Ascending aorta (tissue), 2 donors: ENCODE measurements at places on chromosomes 1 and 21.

- no peak for DNase-seq
These were observed 187.8 kb upstream of the KCND3 start for GRCh38 chr1:112177314-112177713.

DNA sequence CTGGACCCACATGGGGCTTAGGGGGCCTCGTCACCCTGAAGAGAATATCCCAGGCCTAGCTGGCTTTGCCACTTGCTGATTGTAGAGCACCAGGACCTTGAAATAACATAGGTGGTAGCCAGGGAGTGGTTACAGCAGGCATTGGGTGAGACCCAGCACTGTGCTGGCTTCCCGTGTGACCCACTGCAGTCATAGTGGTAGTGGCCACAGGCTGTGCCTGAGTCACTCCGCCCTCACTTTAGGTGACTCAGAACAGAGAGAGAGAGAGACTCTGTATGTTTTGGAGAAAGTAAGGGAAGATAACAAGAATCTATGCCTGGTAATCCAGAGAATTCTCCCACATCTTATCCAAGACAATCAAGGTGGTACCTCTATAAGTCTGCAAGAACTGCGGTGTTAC, 98.7 kb upstream of the LHX8 start:
- no peak for DNase-seq

- no peak for DNase-seq
These were observed 5.7 kb downstream of the UBASH3A start for GRCh38 chr21:42409366-42409765.

DNA sequence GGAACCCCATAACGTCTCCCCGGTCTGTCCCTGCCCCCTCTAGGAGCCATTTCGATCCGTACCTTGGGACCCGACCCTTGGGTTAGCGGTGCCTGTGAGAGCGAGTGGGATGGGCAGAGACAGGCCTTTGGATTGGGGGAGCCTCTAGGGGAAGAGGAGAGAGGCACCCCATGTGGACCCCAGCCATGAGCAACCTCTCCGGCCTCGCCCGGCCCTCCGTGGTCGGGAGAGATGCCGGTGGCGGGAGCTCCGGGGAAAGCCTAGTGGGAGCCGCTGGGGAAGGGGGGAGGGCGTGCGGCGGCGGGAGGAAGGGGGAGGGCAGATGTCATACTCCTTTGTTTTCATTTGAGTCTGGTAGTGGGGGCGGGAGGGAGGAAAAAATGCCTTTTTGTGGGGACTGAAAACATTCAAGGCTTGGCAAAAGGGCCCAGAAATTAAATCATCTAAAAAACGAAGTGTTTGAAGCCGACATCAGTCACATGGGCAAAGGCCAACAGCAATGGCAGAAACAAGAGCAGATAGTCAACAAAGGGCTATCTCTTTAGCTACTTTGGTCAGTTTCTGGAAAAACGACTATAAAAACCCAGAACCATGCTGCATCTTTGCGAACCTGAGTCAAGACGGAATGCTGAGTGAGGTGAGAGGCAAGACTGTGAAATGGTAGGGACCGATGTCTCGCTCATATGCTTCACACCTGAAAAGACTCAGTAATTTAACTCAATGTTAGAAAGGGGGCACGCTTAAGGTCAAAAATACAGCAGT, 758 bp downstream of the PTBP2 start:
- DNase-seq, result no peak

DNA sequence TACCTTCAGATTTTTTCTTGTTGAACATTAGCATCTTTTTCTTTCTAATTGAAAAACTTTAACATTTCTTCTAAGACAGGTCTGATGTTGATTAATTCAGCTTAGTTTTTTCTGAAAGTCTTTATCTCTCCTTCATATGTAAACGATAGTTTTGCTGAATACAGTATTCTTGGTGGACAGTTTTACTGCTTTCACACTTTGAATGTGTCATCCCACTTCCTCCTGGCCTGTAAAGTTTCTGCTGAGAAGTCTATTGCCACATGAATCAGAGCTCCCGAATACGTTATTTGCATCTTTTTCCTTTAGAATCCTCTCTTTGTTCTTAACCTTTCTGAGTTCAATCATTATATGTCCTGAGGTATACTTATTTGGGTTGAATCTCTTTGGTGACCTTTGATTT, 344.2 kb downstream of the OLFM3 start:
- DNase-seq, result no peak

DNA sequence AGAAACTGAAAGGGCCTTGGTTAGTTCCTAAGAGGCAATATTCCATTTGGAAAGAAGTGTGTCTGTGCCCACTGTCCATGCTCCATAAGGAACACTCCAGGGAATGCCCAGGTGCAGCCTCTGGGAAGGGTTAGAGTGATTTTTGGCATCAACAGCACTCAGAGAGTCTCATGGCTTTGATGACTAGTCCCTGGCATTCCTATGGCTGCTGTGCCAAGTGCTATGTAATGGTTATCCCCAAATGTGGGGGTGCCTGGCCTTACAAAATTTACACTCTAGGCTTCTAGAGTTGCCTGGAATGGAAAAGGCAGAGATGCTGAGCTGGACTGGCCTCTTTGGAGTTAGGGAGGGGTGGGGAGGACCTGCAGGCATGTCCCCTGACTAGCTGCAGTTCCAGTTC, 75.0 kb upstream of the BCAR3 start:
- no peak for DNase-seq

- DNase-seq, result no peak
These were observed 475.0 kb upstream of the B3GALT2 start for GRCh38 chr1:193661385-193661784.
